Erythroblast (primary cell): ENCODE measurements at places on chromosomes 3 and 15.
A peak's percentile ranks its signal among the peaks of the same experiment; 100 is the strongest.

DNA sequence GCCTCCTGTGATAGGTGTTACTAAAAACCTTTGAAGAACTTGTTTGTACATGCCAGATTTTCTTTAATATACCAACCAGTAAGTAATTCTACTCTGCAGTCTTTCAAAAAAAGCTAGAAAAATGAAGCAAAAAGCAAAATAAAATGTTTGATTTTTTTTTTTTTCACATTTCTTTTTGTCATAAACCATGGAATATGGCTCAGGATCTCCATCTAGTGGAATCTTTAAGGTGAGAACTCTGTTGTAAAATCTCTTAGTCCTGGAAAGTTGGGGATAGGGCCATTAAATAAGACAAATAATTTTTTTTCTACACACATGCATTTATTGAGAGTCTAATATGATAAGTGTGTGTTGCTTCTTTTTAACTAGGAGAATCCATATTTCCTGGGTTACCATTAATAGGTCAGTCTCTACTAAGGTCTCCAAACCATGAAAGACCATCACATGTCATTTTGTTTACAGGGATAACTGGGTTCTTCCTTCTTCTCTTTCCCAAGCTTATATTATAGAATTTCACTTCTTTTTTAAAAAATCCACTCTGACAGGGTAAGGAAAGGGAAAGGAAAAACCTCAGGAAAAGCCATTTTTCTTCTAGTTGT is 84.6 kb downstream of the SLC9A9 start:
- peak; percentile 13 for DNase-seq

- DNase-seq: peak; percentile 33
Measured at GRCh38 chr3:113516115-113516505, 1.2 kb upstream of the SPICE1 start.

GRCh38 chr3:53190659-53191058 is 29.6 kb downstream of the PRKCD start:
- DNase-seq: no peak

DNA sequence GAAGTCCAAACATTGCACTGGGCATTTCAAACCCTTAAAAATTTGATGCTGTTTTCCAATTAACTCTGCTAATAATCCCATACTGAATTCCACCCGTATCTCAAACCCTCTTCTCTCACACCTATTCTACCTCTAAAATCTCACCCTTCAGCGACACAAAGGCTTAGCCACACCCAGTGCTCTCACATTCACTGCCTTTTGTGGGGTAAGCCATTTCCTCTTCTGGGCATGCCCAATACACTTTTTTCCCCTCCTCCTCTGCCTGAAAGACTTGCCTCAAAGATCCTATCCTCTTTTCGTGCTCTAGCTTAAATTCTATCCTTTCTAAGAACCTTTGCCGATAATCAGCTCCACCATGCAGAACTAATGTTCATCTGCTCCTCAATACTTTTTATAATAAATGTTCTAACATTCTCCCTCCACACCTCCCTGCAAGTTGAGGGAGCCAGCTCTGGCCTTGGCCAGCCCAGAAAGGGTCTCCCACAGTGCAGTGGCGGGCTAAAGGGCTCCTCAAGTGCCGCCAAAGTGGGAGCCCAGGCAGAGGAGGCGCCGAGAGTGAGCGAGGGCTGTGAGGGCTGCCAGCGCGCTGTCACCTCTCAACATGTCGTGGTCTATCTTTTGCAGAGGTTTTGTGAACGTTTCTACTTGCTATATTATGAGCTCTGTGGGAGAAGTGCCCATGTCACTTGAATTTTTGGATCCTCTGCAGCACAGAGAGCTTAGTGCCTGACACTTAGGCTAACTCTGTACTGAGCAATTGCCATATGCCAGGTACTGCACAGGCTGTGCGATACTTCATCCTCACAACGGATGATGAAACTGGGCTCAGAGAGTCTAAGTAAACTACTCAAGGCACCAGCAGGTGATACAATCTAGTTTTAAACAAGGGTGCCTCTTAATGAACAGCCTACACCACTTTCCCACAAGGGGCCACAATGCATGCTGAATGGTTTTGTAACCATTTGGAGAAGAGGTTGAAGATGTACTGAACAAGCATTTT is 53.6 kb upstream of the BCL6 start:
- no peak for DNase-seq

- DNase-seq: no peak
Measured at GRCh38 chr3:64766440-64766839, 78.6 kb upstream of the ADAMTS9 start.

DNA sequence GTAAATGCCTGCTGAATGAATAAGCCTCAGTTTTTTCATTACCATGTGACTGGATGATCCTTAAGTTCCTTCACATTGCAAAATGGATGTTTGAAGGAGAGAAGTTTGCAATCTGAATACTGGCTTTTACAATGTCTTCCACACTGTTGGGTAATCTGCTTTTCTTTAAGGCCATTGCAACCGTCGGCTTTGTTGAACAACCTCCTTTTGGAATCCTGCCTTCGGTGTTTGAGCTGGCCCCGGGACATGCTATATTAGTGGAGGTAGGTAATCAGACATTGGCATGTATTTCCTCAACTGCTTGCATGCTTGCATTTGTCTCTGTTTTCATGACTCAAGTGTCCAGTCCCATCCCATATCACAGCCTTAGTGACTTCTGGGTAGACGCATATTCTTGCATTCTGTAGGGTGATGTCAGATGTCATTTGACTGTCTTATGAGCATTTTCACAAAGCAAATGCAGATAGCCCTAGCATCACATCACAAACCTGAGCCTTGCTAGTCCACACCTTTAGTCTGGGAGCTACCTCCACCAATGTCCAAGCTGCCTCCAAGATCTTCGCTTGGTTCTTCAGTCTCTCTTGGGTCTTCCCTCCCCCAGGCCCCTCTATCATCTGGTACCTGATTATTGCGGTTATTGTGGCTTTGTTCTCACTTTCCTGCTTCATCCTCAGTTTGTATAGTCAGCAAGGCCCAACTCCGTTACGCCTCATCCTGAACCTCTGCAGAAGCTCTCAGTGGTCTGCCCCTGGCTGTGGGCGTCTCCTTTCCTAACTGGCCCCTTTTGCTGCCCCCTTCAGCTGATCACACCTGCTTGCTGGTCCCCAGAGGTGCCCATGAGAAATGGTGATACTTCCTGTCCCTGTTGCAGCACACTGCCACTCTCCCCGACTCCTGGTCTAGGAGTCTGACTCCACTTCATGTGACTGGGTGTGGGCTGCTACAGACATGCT is 48.5 kb downstream of the ACAA1 start:
- DNase-seq: no peak

GRCh38 chr15:33046329-33046728 is 148.2 kb downstream of the FMN1 start:
- no peak for DNase-seq

GRCh38 chr3:58333206-58334012 is 717 bp downstream of the PXK start:
- DNase-seq: peak; percentile 65

GRCh38 chr15:35349916-35350315 is 196.0 kb downstream of the DPH6 start:
- DNase-seq: no peak
